T-helper 2 cell (primary cell): ENCODE measurements at places on chromosomes 3 and 15.

GRCh38 chr3:151307583-151308488, 8.8 kb downstream of the GPR87 start:
- no peak for DNase-seq

DNA sequence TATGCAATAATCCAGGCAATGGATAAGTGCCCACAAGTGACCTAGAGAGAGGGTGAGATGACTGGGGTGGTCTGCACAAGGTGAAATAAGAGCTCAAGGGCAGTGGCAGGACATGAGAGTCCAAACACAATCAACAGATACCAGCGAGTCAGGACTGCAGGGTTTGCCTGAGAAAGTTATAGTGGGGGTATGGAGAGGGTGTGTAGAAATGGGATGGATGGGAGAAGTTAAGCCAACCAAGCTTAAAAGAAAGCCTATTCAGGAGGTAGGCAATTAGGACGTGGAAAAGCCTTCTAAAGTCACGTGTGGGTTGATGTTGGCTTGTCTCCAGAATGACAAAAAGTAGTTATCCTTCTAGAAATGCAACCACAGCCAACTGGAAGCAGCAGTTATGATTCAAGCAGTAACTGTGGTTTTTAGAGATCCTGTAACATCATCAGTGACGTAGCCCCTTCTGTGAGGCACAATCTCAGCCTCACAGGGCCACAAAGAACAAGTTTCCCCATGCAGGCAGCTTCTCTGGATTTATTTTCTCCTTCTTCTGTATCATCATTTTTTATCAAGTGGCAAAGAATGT, 56.1 kb downstream of the FAM174B start:
- DNase-seq: no peak

DNA sequence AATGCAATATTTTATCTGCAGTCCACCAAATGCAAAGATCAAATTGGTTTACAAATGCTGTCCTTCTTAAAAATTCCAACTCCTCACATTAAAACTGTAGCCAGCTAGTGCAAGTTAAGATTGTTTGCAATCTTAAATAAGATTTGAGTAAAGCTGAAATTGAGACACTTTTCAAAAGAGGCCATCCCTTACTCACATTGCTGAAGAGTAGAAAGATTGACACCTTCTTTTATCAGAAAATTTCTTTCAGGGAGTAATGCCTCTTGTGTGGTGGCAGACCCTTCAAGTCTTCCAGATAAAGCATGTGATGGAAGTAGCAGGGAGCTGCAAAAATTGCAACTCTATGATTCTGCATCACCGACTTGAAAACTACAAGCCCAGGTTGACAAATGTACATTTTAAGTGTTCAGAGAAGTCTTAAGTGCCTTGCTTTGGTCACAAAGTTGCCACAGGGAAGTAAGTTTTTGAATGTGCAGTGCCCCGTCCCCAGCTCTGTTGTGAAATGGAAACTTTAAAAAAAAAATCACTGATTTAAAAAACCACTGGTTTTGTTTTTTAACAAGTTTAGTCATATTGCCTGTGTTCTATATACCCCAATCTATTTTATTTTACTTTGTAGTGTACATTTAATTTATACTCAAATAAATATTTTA, 12.6 kb downstream of the CD86 start:
- no peak for DNase-seq

- no peak for DNase-seq
Observed at GRCh38 chr15:96363707-96364106, 33.2 kb downstream of the NR2F2 start.

- DNase-seq: no peak
Observed at GRCh38 chr15:36177590-36178302, 401.7 kb upstream of the CDIN1 start.

DNA sequence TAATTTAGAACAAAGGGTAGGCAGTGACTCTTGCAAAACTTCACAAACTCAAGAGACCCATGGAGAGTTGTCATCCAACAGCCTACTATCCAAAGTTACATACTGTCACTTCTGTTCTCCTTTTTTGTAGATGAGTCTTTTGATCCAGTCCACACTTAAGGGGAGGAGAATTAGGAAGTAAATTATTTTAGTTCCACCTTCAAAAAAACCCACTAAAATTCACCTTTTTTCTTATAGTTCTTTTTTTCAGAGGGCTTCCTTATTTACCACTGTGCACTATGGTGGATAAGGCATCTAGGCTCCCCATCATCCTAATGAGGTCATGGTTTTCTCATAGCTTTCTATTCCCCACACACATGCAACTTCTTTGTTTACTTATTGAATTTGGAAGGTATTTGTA, 8.6 kb upstream of the TCAIM start:
- DNase-seq: no peak

- no peak for DNase-seq
Observed at GRCh38 chr3:176839901-176840300, 357.4 kb downstream of the TBL1XR1 start.

DNA sequence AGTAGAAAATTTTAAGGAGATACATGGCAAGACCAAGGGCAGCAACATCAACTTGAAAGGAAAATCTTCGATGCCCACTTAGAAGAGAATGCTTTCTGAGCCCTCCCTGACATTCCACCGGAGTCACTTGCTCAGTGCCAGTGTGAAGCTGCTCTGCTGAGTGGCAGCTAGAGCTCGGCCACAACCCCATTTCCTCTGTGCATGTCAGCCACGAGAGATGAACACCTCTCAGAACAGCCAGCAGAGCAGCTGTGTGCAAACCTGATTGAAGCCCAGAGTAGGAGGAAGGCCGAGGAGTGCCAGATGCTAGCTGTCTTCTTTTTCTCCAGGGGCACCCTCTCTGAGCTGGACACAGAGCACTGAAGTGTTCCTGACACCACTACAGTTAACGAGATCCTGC, 12.2 kb downstream of the TARS3 start:
- DNase-seq: peak; percentile 42

GRCh38 chr3:111936967-111937366, 41.9 kb upstream of the ABHD10 start:
- no peak for DNase-seq

DNA sequence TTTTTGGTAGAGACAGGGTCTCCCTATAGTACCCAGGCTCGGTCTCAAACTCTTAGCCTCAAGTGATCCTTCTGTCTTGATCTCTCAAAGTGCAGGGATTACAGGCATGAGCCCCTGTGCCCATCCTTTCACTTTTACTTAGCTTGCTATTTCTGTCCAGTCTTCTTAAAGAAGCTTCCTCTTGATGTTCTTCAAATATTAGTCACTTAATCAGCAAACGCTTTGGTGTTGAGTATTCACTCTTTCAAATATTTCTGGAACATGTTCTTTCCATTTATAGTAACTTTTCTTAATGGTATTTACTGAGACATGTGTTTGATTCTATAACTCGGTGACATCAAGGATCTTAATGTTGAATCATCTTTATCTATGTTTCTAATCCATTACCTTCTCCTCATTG, 122.1 kb downstream of the CNTN6 start:
- DNase-seq: no peak

- no peak for DNase-seq
Observed at GRCh38 chr15:69666441-69666882, 213.8 kb downstream of the RPLP1 start.

GRCh38 chr15:84749111-84749991, 959 bp downstream of the ZNF592 start:
- no peak for DNase-seq

- no peak for DNase-seq
Observed at GRCh38 chr15:101036189-101036588, 117.0 kb downstream of the LRRK1 start.

DNA sequence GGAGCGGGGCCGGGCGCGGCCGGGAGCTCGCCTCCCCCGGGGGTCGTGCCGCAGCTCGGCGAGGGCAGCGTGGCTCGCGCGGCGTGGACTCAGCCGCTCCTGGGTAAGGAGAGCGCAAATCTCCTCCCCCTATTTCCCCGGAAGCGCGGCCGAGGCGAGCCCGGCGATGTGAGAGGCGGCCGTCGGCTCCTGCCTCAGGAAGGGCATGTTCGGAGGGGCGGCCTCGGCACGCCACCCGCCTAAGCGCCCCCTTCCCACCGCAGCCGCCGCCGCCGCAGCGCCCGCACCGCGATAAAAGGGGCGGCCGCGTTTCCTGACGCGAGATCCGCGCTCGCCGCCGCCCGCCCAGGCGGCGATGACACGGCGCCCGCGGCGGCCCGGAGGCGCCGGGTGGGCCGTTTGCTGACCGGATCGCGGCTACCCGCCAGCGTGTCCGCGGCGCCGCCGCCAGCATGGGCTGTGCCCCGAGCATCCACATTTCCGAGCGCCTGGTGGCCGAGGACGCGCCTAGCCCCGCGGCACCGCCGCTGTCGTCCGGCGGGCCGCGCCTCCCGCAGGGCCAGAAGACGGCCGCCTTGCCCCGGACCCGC, at the start of gene PDE8A:
Gene PDE8A, plus strand, starts transcription at position 146 of the 590 bp plus-strand sequence. Its CDS starts 307 bp downstream, at position 453.
- DNase-seq: peak; percentile 42

DNA sequence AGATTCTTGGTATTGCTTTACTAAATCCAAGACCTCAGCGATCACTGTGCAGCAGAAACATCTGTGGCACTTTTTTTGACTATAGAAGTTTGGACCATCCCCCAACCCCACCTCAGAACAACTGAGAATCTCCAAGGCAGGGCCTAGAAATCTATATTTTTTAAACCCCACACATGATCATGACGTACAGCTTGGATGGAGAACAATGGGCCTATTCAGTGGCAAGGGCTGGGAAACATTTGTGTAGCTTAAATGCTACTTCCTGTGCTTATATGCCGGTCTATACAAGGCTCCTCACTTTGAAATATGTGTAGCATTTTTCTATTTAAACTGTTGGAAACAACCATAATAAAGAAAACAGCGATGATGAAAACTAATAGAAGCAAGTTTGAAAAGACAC, 55.1 kb upstream of the SPRED1 start:
- DNase-seq: no peak

DNA sequence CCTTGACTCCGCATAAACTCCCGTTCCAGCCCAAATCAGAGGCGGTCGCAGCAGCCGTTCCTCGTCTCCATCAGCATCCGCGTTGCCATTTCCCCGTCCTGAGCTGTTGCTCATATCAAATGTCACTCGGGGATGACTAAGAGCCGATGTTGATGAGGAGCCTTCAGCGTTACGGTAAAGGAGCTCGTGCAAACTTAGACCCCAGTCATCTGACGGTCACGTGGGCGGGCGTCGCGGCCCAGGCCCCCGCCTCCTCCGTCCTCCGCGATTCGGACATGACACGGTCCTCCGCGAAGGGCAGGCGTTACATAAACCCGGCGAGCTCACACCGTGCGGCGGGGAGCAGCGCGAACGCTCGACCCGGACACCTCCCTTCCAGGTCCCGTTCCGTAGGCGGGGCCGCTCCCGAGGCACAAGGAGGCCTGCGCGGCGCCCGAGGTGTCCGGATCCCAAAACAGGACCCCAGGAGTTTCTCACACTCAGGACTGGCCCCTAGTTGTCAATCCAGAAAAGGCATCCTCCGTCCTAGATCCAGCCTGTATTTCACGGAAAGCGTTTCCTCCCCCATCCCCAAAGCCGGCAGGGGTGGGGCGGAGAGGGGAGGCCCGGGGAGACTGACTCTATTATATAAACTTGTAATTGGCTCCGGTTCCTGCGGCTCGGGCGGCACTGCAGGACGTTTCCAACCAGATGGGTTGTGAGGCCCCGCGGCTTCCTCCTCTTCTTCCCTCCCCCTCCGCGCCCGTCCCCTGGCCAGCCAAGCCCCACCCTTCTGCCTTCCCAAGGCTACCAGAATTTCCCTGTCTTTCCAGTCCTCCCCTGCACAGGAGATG, 100.0 kb upstream of the IGF1R start:
- DNase-seq: no peak

DNA sequence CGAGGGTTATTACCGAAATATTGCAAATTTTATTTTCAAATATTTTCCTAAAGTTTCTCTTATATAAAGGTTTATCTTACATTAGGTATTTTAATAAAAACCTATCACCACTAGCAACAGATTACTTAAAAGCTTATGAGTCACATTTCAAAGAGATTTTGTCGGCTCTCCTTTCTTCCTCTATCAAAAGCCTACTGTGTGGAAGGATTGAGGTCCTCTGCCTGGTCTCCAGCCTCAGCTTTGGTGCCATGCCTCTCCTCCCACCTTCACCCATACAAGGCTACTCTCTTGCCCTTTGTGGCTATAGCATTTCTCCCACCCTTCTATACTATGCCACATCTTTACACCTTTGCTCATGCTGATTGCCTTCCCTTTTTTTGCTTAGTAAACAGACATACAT, 199.3 kb downstream of the TNIK start:
- DNase-seq: no peak

DNA sequence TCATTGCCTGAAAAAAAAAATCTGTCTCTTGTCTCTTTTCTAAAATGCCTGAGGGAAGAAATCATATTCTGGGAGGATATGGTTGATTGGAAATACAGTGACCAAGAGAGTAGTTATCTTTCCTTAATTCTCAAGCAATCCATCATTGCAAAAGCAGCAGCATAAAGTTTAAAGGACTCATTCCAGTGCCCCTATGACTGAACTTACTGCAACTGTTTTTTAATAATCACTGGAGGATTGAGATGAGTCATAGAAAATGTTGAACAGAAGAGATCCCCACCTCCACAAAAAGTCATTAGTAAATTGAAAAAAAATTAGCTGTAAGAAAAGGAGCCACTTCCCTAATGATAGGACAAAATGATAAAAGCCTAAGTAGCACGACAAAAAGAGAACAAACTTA, 121.5 kb downstream of the SLC9A9 start:
- DNase-seq: no peak

GRCh38 chr3:188303823-188304222, 149.9 kb downstream of the LPP start:
- no peak for DNase-seq

- DNase-seq: no peak
Observed at GRCh38 chr3:66997560-66998112, 471 bp upstream of the KBTBD8 start.

GRCh38 chr3:132417695-132418411, 551 bp downstream of the DNAJC13 start:
- no peak for DNase-seq

- DNase-seq: no peak
Observed at GRCh38 chr3:16302082-16302631, 37.1 kb downstream of the OXNAD1 start.

- DNase-seq: peak; percentile 53
Observed at GRCh38 chr15:84818261-84819131, 1.3 kb downstream of the ALPK3 start.
